GM12891 (cell line): ENCODE measurements at places on chromosomes 4 and X.

- DNase-seq = no peak
These were observed 5.3 kb upstream of the FHIP1A start for GRCh38 chr4:151403656-151404055.

GRCh38 chr4:122766950-122767349, 34.4 kb downstream of the BBS12 start:
- no peak for DNase-seq

- no peak for DNase-seq
These were observed 6.6 kb downstream of the ABCD1 start for GRCh38 chrX:153731117-153731844.

DNA sequence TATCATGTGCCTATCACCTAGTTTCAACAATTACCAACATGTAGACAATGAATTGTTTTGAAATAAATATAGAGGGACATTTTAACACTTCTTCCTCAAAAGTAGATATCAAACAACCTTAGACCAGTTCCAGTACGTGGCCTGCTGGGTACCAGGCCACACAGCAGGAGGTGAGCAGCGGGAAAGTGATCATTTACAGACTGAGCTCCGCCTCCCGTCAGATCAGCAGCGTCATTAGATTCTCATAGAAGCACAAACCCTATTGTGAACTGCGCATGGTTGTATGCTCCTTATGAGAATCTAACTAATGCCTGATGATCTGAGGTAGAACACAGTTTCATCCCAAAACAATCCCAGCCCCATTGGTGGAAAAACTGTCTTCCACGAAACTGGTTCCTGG, 6.5 kb downstream of the BBS7 start:
- no peak for DNase-seq

- no peak for DNase-seq
These were observed 26.9 kb downstream of the KCNIP4 start for GRCh38 chr4:21921526-21922180.
